Mucosa of descending colon (tissue), 3 donors: ENCODE measurements at places on chromosomes 4 and X. TPM values are rescaled to one million over a fixed set of nuclear protein-coding genes. Genes with fewer than 3 reads are reported as not detected.

DNA sequence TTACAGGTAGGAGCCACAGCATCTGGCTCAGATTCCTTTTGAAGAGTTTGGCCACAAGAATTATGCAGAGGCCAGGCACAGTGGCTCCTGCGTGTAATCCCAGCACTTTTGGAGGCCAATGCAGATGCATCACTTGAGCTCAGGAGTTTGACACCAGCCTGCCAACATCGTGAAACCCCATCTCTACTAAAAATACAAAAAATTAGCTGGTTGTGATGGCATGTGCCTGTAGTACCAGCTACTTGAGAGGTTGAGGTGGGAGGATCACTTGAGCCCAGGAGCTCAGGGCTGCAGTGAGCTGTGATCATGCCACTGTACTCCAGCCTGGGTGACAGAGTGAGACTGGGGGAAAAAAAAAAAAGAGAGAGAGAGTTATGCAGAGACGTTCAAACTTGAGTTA lies 53.0 kb downstream of the MID1IP1 start:
- DNase-seq, result no peak

The SHROOM4 gene
- 3.6 TPM for total RNA-seq

The PNCK gene
- total RNA-seq, result 5.5 TPM

DNA sequence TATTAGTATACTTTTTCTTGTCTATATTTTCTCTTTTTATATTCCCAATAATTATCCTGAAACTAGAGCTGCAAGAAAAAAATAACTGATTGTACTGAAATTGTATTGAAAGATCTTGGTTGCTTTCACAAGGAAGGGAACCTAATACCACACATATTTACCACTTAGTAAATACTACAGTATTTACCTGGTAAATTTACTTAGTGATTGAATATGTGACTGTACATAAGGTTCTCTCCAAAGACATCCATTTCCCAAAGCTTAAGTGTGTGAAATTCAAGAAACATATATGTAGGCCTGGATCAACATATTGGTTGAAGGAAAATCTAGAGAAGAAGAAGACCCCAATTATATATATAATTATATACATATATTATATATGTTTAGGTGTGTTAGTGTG lies 1272.7 kb downstream of the C4orf33 start:
- no peak for DNase-seq

The BDH2 gene
- total RNA-seq, result 35.1 TPM

GRCh38 chr4:153955327-153955726 lies 166.4 kb upstream of the SFRP2 start:
- DNase-seq, result no peak

The SLC9B1 gene
- total RNA-seq, result 1.4 TPM

GRCh38 chrX:81195712-81196111 lies 6.0 kb downstream of the HMGN5 start:
- no peak for DNase-seq

The DCTD gene
- total RNA-seq, result 55.4 TPM

GRCh38 chr4:152211936-152212653 lies 323.8 kb downstream of the FBXW7 start:
- DNase-seq, result no peak

The F8 gene
- total RNA-seq, result 5.4 TPM

DNA sequence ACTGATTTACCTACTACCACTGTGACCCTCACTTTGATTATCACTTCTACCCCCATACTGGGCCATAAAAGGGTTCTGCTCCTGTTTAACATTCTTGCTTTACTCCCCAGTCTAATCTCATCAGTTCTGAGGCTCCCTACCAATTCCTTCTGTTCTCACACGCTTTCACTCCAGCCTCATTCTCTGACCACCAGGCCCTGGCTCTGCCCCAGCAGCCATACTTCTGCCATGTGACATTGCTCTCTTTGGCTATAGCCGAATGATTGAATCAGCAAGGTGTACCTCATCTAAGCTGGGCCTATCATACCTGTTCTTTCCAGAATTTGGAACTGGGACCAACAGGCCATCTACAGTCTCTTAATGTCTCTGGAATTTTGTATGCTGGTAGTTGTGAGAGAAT lies 14.4 kb upstream of the ELF2 start:
- no peak for DNase-seq

The FGF13 gene
- total RNA-seq, result 2.3 TPM

DNA sequence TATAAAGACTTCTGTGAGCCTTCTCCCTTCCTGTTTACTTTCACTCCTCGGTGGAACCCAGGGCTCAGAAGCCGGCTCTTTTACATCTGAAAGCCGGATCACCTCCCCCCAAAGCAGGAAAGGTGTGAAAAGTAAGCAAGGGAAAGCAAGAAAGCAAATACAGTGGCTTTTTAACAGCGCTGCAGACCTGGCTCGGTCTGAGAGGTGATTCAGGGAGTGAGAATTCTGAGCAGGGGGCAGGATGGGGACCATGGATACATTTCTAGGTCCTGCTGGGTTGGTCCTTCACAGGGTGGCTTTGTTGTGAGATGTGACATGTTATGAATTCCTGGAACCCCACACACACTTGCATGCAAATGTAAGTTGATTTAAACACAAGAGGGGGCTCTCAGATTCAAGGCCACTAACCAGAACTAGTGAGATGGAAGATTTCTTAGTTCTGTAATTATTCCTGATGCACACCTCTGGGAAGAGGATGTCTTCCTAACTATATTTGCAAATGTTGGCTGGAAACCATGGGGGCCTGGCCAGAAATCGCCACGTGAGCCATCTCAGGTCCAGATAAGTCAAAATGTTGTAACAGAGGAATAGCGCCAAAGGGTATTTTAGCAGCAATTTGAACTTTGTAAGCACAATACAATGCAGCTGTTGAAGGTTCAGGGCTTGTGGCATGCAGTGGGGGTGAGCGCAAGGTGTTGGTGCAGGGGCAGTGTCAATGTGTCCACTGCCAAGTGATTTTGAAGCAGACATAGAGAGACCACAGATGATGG lies 670.1 kb upstream of the LCORL start:
- no peak for DNase-seq

GRCh38 chr4:73860917-73861316 lies 7.8 kb downstream of the PF4V1 start:
- no peak for DNase-seq
